ENCODE measurements at places on chromosomes 6 and 20.

GRCh38 chr6:134340179-134340975 is 22.5 kb upstream of the SGK1 start:
- no peak for DNase-seq

DNA sequence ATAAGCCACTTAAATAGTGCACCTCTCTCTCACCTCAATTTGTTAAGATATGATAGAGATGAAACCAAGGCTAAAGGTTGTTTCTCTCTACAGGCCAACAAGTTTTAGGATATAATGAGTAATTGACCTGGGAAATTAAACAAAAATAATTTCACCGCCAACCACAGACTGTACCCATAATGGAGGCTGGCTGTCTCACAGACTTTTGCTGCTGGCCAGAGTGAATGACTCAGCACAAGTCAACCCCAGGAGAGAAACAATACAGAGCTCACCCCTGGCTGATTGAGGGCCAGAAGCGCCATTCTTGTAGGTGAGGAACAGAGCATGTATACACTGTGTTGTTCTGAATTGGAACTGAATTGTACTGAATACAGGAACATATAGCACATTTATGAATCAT is 99.9 kb downstream of the CAP2 start:
- DNase-seq = no peak

DNA sequence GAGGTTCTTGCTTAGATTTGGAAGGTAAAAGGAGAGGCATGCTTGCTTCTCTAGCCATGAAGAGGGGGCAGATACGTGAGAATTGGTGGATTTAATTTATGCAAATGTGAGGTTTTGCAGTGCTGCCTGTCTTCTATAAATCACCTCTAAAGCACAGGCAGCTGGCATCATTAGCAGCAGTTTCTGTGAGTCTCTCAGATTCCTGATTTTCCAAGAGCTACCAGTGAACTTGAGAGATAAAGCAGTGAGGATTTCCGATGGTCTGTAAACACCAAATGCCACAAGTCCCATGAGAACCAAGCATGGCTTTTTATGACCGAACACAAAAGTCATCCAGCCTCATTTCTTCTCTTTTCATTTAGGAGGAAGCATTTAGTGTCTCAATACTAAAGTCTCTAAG is 3.2 kb upstream of the SIRPB2 start:
- DNase-seq = no peak

DNA sequence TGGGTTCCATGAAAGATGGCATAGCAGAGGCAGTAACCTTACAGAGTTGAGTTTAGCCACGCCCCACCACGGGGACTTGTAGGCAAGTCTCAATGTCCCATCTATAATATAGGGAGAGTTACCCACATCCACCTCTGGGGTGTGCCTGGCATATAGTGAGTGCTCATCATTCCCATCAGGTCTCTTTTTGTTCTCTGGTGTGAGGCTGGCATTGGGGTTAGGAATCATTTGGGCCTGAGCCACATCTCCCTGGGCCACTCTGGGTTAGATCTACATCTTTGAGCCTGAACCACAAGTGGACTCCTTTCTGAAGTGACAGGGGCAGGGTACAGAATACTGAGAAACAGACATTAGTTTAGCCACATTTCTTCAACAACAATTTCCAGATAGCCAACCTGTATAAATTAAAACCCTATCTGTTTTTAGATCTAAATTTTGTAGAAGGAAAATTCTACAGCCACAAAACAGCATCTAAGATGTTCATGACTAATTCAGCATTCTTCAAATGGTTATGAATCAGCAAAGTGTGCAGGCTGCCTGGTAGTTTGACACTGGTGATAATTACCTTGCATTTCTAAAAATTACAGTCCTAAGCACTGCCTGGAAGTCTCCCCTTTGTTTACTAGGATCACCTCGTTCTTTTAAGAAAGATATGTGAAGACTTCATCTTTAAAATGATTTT is 20.1 kb downstream of the RNF24 start:
- no peak for DNase-seq

GRCh38 chr6:18161431-18161830 is 6.2 kb downstream of the KDM1B start:
- DNase-seq = no peak

GRCh38 chr20:17969884-17970409 is 1.1 kb downstream of the MGME1 start:
- no peak for DNase-seq

GRCh38 chr6:106609699-106610098 is 19.6 kb downstream of the RTN4IP1 start:
- no peak for DNase-seq

GRCh38 chr6:156982168-156982567 is 205.0 kb downstream of the ARID1B start:
- DNase-seq = no peak

GRCh38 chr6:167125410-167125809 is 2.5 kb downstream of the CCR6 start:
- DNase-seq = no peak

- no peak for DNase-seq
These were observed 62.7 kb downstream of the THBS2 start for GRCh38 chr6:169190970-169191369.

DNA sequence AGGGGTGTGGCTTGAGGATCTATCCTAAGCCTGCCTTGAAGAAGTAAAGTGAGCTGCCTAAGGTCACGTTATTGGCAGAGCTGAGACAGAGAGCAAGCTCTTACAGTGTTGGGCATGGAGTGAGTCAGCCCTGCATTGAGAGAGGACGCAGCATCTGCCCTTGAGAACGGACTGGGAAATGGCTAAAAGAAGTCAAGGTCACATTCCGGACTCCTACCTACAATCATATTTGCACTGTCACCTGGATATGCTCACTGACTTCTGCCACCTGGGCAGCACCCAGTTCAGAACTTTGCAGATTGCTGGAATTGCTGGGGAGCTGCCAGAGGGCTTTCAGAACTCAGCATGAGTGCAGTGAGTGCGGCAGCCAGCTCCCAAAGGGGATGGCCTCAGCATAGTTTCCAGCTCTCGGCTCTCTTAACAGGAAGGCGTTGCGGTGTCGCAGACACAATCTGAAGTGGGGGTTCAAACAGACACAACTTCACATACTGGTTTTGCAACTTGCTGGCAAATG is 199.3 kb upstream of the SGK1 start:
- DNase-seq = no peak

GRCh38 chr6:130679684-130680083 is 147.5 kb upstream of the SMLR1 start:
- no peak for DNase-seq

GRCh38 chr6:2563635-2564034 is 187.1 kb downstream of the MYLK4 start:
- no peak for DNase-seq

- DNase-seq = no peak
These were observed 21.6 kb downstream of the CMTR1 start for GRCh38 chr6:37454420-37455140.

GRCh38 chr6:18342223-18342622 is 44.9 kb upstream of the RNF144B start:
- no peak for DNase-seq

DNA sequence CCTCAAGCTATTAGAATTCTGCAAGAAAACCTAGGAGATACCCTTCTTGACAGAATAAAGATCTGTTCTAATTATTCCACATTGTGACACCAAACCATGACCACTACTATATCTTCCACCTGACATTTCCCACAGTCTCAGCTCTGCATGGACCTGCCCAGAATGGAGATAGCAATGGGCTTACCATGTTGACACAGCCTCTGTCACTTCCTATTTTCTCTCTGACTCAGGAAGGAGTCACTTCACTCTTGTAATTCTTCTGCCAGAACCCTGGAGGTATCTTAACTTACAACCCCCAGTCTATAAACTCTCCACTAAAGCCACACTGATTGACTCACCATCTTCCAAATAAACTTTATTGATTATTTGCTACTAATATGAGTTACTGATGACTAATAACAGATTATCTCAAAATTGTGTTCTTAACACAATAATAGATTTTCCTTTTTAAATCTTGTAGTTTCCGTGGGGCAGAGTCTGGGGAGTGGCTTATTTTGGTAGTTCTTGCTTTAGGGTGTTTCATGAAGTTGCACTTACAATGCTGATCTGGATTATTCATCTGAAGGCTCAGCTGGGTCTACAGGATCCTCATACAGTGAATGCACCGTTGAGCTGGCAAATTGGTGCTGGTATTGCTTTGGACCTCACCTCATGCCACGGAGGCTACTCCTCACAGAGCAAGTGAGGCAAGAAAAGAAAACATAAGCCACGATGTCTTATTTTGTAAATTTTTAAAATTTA is 869.9 kb downstream of the KIF16B start:
- DNase-seq = no peak

- DNase-seq = no peak
These were observed 22.0 kb upstream of the SLC2A12 start for GRCh38 chr6:134074151-134075055.

DNA sequence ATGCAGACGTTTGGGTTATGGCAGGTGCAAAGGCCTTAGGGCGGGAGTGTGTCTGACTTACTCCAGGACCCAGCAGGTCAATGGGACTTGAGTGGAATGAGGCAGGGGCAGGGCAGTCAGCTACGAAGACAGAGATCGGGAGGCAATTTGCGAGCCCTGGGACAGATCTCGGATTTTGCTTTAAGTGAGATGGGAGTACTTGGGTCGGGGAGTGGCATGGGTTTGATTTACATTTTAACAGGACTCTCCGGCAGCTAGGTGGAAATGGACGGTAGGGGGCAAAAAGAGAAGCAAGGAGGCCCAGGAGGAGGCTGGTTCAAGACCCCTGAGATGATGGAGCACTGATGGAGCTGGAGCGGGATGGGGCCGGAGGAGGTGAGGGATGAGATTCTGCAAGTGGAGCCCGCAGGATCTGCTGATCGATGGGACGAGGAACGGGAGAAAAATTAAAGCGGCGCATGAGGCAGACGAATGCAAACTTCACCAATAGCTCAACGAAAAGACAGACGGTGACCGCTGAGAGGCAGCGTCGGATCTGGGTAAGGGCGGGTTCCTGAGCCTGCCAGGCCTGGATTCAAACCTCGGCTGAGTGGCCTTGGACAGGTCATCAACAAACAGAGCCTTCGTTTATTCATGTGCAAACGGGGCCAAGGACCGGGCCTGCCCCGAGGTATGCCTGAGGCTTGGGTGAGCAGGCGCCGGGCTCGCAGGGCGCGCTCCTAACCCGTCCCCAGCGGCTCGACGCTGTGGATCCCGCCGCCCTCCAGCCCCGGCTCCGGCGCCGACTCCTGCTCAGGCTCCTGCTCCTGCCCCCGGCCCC is 756 bp upstream of the RBCK1 start:
- DNase-seq = peak; percentile 54

GRCh38 chr6:89297695-89298351 is 17.3 kb downstream of the GABRR2 start:
- DNase-seq = peak; percentile 32

DNA sequence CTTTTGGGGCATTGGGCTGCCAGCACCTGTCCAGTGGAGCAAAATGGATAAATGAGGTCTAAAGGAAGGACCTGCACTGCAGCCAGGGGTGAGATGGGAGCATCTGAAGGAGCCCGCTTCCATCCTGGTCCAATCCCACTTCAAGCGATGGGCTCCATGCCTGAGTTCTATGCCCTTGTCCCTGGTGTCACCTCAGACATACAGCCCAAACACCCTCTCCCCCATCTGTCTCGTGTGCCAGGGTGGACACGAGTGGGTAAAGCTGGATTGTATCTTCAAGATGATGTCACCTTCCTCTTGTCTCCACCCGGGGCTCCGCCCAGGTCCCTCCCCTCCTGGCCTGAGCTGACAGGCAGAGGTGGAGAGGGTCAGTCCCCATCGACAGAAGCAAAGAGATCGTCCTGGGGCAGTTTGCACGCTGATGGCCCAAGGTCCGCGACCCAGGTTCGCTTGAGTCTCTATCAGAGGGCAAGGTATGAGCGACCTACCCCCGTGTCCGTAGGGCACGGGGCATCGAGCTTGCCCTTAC is 544 bp downstream of the SMIM29 start:
- DNase-seq = no peak

- DNase-seq = no peak
These were observed 2.6 kb downstream of the COL19A1 start for GRCh38 chr6:69868961-69869360.

DNA sequence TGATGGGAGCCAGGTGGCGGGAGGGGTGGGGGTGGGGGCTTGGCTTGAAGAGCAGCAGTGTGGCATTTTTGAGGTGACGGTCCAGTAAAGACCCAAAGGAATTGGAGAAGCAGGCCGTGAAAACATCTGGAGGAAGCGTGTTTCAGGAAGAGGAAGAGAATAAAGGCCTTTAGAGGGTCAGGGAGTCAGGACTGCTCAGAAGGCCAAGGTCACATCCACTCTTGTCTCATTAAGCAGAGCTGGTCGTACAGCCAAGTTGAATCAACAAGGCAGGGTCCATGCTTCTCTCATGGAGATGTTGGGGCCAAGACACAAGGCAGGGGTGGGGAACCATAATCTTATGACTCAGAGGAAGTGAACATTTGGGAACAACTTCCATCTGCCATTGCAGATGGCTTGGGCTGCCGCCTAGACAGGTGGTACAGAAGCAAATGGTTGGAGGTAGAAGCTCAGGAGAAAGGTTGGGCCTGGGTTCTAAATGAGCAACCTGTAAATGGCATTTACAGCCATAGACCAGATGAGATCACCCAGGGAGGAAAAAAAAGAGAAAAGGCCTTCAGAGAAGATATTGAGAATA is 179.6 kb downstream of the TTLL2 start:
- no peak for DNase-seq

- no peak for DNase-seq
These were observed 420.9 kb upstream of the PLCB4 start for GRCh38 chr20:8647961-8648441.

- no peak for DNase-seq
These were observed 91.4 kb downstream of the FIG4 start for GRCh38 chr6:109782491-109782999.

DNA sequence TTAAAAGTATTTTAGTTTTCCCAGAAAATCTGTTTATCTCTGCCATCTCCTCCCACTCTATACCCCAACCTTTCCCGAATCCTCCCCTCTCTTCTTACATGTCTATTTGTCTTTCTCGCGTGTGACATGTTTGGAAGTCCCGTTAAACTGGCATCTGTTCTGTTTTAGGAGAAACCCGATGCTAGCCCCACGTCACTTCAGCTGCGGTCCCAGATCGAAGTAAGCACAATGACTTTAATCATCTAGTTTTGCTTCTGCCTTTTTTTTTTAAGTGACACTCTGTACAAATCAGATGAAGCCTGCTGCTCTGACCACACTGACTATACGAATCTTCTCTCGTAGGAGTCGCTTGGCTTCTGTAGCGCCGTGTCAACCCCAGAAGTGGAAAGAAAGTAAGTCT is 97.4 kb downstream of the SASH1 start:
- DNase-seq = no peak

GRCh38 chr20:56171087-56172012 is 77.2 kb upstream of the MC3R start:
- DNase-seq = no peak

GRCh38 chr20:47253872-47254271 is 102.6 kb downstream of the ZMYND8 start:
- no peak for DNase-seq
